ENCODE measurements at places on chromosomes 5 and 9. TPM values are rescaled to one million over a fixed set of nuclear protein-coding genes. Genes with fewer than 3 reads are reported as not detected.

The ETF1 gene
- total RNA-seq, result 80.0 TPM

The PRUNE2 gene
- 3.3 TPM for total RNA-seq

The ZSWIM6 gene
- total RNA-seq, result 22.4 TPM

The CFAP77 gene
- total RNA-seq, result not detected

The AGXT2 gene
- total RNA-seq, result not detected

The ZBED3 gene
- 15.4 TPM for total RNA-seq

- DNase-seq, result no peak
- no peak overlapping the region for H3K27ac ChIP-seq
- H3K27me3 ChIP-seq, result no peaks in the 10 kb centered on the region
- H3K4me1 ChIP-seq, result peaks cover 45% of the 10 kb centered on the region
These were observed 259.8 kb downstream of the NFIB start for GRCh38 chr9:14054096-14054495.

DNA sequence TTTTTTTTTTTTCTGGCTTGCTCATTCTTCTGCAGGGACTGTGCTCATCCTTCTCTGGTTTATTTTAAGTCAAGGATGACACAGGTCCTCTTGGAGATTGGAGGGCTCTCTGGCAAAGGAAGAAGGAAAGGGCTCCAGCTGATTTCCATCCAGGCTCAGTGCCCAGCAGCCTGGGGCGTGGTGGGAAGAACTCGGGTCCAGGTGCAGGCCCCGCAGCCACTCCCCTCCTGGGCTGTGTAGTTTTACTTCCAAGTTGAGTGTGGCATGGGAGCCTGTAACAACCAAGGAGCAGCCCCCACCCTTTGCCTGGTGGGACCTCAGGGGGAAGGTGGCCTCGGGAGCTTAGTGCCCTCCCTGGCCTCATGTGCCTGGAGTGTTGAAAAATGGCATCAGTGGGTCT, 58.9 kb downstream of the ANKRD33B start:
- no peak overlapping the region for H3K4me3 ChIP-seq
- peaks cover 14% of the 10 kb centered on the region for H3K4me1 ChIP-seq
- H3K27ac ChIP-seq, result no peak overlapping the region

- peak overlapping the region; percentile 70 for H3K27ac ChIP-seq
- H3K4me3 ChIP-seq, result peak overlapping the region; percentile 91
- peaks cover 10% of the 10 kb centered on the region for H3K36me3 ChIP-seq
- DNase-seq, result peak; percentile 93
- no peaks in the 10 kb centered on the region for H3K27me3 ChIP-seq
These were observed 974 bp upstream of the SLC12A2 start for GRCh38 chr5:128082551-128083032.

DNA sequence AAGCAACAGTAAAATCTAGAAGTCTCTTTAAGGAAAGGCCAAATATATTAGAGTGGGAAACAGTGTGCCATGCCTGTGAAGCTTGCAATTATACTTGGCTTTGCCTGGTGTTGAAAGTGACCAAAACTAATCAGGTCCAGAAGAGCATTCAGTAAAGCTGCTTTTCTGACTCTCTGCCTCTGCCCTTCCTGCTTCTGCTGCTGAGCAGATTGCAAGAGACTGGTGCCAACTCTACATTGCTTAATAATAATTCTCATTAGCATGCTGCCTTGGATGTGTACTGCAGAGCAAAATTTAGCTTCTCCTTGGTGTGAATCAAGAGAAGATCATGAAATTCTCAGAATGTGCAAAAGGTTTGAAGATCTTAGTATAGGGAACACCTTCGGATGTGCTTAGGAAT, 120.4 kb upstream of the RFX3 start:
- H3K4me3 ChIP-seq, result no peak overlapping the region
- no peaks in the 10 kb centered on the region for H3K36me3 ChIP-seq
- DNase-seq, result no peak
- H3K27me3 ChIP-seq, result no peaks in the 10 kb centered on the region
- no peak overlapping the region for H3K27ac ChIP-seq

GRCh38 chr5:57175551-57176309, 1.9 kb downstream of the GPBP1 start:
- H3K4me1 ChIP-seq, result peaks cover 44% of the 10 kb centered on the region
- H3K27ac ChIP-seq, result peak overlapping the region; percentile 100
- H3K36me3 ChIP-seq, result peaks cover 37% of the 10 kb centered on the region
- DNase-seq, result no peak
- peaks cover 3% of the 10 kb centered on the region for H3K27me3 ChIP-seq

- H3K27me3 ChIP-seq, result peaks cover 64% of the 10 kb centered on the region
- DNase-seq, result no peak
- peak overlapping the region; percentile 81 for H3K4me3 ChIP-seq
- H3K36me3 ChIP-seq, result no peaks in the 10 kb centered on the region
- H3K27ac ChIP-seq, result no peak overlapping the region
These were observed 398.1 kb upstream of the IRX1 start for GRCh38 chr5:3197304-3198073.

DNA sequence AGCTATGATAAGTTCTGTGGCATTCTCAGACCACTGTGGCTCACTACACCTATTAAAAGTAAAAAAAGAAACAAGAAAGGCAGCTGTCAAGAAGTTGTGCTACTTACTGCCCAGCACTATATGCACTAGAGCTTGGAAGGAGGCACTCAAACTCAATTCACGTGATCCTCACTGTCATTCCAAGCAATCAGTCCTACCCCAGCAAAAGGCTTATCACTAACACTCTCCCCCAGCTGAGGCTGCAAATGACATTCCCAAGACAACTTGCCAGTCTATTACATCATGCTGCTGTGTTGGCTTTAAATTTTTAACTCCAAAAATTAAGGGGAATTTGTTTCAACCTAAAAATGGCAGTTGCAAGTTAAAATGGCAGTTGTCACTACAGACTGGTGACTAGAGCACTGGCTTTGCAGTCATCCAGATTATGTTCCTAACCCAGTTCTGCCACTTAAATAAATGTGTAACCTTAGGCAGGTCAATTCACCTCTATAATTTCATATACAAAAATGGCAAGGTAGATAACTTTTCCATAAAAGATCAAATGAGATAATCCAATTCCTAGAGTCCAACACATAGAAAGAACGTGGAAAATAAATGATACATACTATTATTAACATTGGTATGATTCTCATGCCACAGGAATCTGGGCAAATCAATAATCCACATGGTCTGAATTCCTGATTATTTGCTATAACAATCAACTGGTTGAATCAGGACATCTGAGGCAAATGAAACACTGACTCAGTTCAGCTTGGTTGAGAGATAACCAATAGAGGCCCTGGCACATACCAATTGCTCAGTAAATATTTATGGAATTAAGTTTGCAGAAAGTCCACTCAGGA, 52.4 kb downstream of the FBXW11 start:
- DNase-seq, result no peak
- H3K36me3 ChIP-seq, result no peaks in the 10 kb centered on the region
- H3K4me3 ChIP-seq, result no peak overlapping the region
- no peaks in the 10 kb centered on the region for H3K27me3 ChIP-seq
- peaks cover 45% of the 10 kb centered on the region for H3K4me1 ChIP-seq
